Left kidney (tissue), 8 donors: ENCODE measurements at places on chromosomes 11 and 22. TPM values are rescaled to one million over a fixed set of nuclear protein-coding genes. Genes with fewer than 3 reads are reported as not detected.

Gene NCF4
- 2.0 TPM for polyA plus RNA-seq

Gene TSKU
- polyA plus RNA-seq = 21.2 TPM

Gene APOBEC3C
- 8.9 TPM for polyA plus RNA-seq

DNA sequence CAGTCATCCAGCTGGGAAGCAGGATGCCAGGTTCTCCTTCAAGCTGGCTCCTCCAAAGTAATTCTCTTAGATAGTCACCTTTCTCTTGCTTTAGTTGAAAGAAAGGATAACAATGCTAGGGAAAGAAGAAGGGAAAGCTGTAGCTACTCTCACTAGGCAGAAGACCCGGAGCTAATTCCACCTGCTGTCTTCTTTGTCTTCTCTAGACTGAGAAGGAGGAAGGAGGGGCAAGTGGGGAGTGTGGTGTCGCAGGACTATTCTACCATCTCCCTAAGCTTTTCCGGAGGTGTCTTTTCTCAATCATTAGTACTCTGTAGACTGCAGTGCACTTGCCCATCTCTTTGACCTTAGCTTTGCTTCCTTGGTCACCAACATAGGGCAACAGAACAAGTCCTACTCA lies 162.8 kb downstream of the NCAM1 start:
- DNase-seq = no peak

DNA sequence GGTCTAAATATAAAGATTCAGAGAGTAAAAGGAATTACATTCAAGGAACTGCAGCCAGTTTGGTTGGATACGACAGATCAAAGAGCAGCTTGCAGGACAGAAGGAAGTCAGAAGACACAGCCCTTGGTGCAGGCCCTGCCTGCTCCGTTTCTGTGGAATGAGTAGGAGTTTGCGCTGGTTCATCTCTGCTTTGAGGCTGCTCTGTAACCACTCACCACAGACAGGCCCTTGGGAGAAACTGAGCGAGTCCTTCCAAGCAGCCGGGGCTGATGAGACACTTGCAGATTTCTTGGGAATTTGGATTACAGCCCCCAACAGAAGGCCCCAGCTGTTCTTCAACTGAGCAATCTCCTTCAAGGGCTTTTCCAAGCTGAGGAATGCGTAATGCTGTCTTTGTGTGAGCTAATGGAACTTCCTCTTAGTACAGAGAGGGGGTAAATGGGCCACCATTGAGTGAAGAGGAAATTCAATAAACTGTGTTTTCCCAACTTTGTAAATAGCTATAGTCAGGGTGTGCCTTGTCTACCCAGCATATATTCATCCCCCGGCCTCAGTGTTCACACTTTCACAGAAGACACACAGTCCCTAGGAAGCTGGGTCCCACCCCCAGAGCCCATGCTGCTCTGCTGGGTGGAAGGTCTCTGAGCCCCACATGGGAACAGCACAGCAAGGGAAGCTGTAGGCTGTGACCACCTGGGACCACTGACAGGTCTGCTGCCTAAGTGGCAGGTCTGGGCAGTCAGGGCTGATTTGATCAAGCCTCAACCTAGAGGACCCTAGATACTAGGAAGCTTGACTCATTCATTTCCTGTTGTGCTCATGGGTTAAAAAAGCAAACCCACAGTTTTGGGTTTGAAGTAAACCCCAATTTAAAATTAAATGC lies 16.6 kb downstream of the IL10RA start:
- DNase-seq = peak; percentile 62

GRCh38 chr11:87353771-87354345 lies 316.1 kb downstream of the TMEM135 start:
- no peak for DNase-seq

- DNase-seq = no peak
These were observed 60.2 kb downstream of the PDHX start for GRCh38 chr11:34976496-34977088.

DNA sequence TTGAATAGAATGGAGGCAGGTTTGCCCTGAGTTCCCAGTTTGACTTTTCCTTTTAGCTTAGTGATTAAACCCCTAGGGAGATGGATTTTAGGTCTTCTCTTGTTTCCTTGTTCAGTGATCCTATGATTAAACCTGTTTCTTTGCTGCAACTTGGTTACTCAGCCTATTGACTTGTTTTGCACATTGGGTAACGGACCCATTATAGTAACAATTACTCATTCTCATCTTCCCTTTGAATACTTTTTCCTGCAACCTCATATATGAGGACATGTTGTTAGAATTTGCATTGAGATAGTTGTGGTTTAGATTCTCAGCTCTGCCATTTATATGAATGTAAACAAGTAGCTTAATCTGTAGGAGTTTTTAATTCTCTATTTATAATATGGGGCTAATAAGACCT lies 489.2 kb upstream of the CNTN5 start:
- DNase-seq = no peak
